ENCODE measurements at places on chromosomes 4 and X. TPM values are rescaled to one million over a fixed set of nuclear protein-coding genes. Genes with fewer than 3 reads are reported as not detected.

DNA sequence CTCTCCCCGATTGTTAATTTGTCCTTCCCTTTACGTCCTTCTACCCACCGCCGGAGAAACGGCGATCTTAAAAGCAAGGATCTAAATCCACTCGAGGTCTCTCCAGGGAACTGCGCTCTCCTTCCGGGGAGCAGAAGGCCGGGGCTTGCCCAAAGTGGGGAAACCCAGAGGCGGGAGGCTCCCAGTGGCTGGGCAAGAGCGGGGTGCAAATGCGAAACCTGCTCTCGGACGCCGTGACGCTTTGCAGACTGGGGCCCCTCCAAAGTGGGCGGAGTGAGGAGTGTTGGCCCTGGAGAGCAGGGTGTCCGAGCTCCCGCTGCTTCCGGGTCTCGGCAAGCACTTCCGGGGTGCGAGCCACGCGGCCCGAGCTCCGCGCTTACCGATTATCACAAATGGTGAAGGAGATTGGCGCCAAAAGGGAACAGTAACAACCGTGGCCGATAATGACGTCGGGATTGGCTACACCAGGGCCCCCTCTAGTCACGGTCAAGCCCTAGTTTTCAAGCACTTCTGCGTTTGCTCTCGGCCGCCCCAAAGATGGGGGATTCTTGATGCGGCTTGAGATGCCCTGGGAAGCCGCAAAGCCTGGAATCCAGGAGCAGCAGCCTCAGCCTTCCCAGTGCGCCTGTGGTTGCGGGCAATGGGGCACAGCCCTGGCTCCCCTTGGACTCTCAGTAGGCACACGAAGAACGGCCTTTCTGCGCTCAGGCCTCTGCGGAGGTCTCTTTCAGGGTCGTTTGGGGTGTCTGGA is 29.0 kb downstream of the HAND2 start:
- H3K4me1 ChIP-seq = no peaks in the 10 kb centered on the region
- DNase-seq = no peak
- H3K36me3 ChIP-seq = no peaks in the 10 kb centered on the region
- H3K27ac ChIP-seq = no peak overlapping the region
- no peak overlapping the region for H3K4me3 ChIP-seq
- peaks cover 92% of the 10 kb centered on the region for H3K27me3 ChIP-seq

The SPANXB1 gene
- not detected for total RNA-seq

DNA sequence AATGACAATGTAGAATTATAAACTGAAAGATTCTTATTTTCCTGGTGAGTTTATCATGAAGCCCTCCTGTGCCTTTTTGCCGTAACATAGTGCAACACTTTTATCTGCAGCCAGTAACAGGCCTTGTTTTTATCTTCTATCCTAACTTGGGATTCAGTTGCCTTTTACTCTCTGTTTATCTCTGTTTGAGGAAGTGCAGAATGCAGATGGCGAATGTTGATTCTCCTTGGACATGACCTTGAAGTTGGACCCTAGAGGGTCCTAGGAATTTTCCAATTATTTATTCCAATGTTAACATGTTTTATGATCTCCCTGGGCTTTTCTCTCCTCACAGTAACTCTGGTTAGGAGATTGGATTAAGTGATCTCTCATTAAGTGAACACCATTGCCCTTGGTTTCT is 165.0 kb downstream of the FMR1NB start:
- no peaks in the 10 kb centered on the region for H3K27me3 ChIP-seq
- H3K36me3 ChIP-seq = no peaks in the 10 kb centered on the region
- no peak overlapping the region for H3K27ac ChIP-seq
- DNase-seq = no peak

DNA sequence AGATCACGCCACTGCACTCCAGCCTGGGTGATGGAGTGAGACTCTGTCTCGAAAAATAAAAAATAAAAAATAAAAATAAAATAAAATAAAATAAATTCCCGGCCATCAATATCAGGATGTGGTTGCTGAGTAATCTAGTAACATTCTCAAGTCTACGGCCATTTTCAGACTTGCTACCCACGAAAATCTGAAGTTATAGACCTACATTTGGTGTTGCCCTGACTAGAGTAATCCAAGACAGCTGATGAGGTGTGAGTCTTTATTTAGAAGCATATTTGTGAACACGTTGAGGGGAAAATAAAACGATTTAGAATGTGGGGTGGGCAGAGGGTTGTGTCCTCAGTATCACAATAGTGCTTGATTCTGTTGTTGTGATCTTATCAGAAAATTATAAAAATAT is 130.2 kb upstream of the MID1 start:
- no peak overlapping the region for H3K4me3 ChIP-seq
- H3K4me1 ChIP-seq = peaks cover 17% of the 10 kb centered on the region
- H3K27ac ChIP-seq = no peak overlapping the region
- no peaks in the 10 kb centered on the region for H3K27me3 ChIP-seq

DNA sequence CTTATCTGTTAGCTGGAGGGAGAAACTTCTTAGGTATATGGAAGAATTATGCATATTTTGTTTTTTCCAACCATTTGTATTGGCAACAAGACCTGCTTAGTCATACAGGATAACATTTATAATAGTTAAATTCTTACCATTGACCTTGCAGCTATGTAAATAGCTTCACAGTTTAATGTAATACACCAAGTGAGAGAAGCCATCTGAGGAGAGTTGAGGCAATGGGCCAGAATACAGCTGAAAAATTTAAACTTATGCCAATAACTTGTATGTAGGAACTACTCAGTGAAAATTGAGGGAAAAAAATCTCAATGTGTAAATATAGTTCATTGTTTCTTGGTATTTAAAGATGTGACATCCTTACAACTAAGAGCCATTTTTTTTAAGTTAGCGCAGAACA is 273.5 kb downstream of the DACH2 start:
- no peak overlapping the region for H3K27ac ChIP-seq
- no peak overlapping the region for H3K4me3 ChIP-seq
- H3K27me3 ChIP-seq = no peaks in the 10 kb centered on the region
- H3K4me1 ChIP-seq = no peaks in the 10 kb centered on the region
- DNase-seq = no peak

The DMD gene
- total RNA-seq = 9.7 TPM

DNA sequence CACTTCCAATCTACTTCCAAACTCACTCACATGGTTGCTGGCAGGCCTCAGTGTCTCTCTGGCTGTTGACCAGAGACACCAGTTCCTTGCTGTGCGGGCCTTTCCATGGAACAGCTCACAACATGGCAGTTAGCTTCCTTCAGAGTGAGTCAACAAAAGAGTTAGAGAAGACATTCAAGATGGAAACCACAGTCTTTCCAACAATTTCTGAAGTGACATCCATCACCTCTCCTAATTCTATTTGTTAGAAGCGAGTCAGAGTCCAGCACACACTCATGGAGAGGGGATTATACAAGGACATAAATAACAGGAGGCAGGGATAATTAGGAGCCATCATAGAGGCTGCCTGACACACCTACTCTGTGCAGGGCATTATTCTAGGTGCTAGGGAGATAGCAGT is 62.5 kb upstream of the TMEM164 start:
- H3K36me3 ChIP-seq = no peaks in the 10 kb centered on the region
- no peaks in the 10 kb centered on the region for H3K27me3 ChIP-seq
- no peak for DNase-seq

The FGA gene
- not detected for total RNA-seq

The CSAG3 gene
- not detected for total RNA-seq

DNA sequence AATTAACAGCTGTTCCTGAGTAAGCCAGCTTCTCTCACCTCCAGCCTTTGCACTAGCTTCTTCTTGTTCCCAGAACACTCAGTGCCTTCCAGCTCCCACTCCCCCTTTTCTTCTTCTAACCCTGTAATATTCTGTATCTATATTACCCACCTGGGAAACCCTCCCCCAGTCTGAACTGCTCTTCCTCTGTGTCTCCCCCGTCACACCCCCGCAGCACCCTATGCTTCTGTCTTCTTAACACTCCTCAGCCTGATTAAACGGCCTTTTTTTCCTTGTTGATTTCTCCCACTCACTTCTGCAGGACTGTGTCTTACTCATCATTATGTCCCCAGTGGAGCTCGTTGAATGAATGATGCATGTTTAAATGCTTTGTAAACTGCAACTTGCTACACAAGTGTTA is 9.0 kb upstream of the LONRF3 start:
- no peak for DNase-seq
- H3K27ac ChIP-seq = no peak overlapping the region
- no peaks in the 10 kb centered on the region for H3K36me3 ChIP-seq
- H3K4me3 ChIP-seq = no peak overlapping the region
- H3K4me1 ChIP-seq = no peaks in the 10 kb centered on the region
- peaks cover 41% of the 10 kb centered on the region for H3K27me3 ChIP-seq

Measured in neural crest cell (in vitro differentiated cells).